Suppressor macrophage (primary cell): ENCODE measurements at places on chromosomes 11 and 22.

GRCh38 chr11:12233602-12233925, 123.2 kb downstream of the MICAL2 start:
- no peak for DNase-seq

DNA sequence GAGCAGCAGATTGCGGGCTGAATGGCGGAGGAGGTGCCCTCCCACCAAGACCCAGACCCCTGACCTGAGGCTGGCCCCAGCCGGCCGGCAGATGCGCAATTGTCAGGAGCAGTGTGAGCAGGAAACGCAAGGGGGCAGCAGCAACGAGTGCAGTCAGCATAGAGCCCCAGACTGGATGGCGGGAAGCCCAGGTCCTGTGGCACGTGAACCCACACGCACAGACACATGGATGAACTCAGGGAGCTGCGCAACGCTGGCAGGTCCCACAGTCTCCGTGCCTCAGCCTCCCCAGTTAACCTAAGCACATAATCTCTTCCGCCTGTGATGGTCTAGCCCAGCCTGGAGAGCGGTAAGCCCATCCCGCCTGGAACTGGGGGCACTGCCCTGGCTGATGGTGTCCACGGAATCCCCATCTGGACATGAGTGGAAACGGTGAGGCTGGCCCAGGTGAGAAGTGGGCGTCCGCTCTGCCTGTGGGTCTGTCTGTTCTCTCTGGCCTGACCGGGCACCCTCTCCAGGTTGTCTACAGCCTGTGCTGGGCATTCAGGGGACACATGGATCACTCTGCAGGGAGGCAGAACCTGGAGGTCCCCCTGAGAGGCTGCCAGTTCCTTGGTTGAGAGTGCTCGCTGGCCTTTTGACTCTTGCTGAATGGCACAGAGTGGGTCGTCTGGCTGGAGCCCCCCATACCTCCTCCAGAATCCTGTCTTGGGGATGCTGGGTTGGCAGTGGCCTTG, 626 bp upstream of the TBX10 start:
- peak; percentile 54 for DNase-seq

- DNase-seq, result no peak
Measured at GRCh38 chr11:44654596-44654995, 72.2 kb upstream of the TSPAN18 start.

DNA sequence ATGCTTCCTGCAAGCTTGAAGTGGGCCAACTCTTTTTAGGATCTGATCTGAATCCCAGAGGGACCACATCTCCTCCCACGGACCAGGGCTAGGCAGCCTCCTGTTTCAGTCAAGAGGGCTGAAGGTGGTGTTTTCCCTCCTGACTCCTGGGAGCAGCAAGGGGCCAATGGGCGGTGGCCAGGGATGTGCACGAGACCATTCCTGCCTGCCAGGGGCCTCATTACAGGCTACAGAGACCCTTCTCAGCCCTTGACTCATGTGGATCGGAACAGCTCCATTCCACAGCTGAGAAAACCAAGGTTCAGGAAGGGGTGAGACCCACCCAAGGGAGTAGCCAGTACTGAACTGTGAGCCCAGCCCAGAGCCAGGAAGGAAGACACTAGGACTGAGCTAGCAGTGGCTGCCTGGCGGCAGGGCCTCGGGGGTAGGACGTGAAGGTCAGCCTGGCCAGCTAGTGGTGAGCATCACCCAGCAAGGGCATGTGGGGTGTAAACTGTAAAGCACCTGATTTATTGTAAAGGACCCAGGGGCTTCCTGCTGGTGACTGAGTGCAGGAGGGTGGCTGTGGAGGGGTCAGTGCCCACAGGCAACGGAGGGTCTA, 3.4 kb upstream of the P2RY6 start:
- DNase-seq, result no peak

DNA sequence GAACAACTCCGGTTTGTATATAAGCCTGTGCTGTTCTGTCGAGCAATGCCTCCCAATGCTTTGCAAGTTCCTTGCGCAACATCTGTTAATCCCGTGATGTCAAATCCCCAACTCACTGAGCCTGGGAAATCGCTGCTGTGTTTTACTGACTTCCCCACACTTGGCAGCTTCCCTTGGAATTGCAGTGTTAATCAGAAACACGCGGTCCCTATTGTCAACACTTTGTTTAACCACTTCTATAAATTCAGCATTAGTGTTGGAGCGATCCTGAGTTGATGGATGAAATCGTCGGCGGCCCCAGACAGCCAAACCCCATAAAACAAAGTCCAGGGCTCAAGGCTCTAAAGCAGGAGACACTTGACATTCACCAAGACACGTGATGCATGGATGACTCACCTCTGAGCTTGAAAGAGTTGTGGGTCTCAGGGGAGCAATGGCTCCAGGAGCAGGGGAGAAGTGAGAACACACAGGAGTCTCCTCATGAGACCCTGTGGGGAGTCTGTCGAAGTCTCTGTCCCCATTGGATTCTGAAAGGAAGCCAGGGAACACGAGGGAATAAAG, 555.3 kb downstream of the MIAT start:
- DNase-seq, result peak; percentile 89

DNA sequence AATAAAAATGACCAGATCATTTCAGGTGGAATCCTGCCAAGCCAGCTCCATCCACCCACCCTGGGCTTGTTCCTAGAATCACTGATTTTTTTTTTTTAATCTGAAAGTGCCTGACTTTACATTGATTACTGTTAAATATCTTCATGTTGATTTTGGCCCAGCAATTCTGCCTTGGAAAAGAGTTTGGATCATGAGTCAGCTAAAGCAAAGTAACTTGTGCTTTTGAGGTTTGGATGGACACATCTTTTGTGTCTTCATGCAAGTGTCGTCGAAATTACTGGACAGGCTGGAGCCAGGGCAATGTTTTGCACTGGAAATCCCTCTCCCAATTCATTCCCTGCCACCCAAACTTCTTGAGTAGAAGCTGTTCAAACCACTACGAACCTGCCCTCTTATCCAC, 164.0 kb upstream of the SYT13 start:
- no peak for DNase-seq

DNA sequence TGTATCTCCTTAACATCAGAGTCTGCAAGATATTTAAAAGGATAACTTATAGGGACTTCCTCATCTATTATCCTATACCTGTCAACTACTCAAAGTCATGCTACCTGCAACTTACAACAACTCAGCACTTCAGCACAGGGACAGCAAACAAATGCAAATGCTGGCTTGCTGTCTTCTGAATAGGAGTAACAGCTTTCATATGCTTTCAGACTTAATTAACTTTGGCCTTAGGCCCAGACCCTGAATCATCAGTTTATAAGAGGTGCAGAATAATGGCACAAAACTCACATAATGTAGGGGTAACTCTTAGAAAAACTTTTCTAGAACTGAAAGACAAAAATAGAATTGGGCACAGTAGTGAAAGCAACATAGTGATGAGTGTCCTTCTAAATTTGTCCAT, 953.4 kb downstream of the DLG2 start:
- DNase-seq, result no peak

GRCh38 chr11:102807921-102808320, 10.0 kb upstream of the MMP1 start:
- DNase-seq, result peak; percentile 8

GRCh38 chr11:57354699-57355098, 16.5 kb downstream of the P2RX3 start:
- DNase-seq, result peak; percentile 77

- no peak for DNase-seq
Measured at GRCh38 chr11:118615282-118615975, 8.0 kb downstream of the PHLDB1 start.

- no peak for DNase-seq
Measured at GRCh38 chr11:128620309-128621100, 33.1 kb upstream of the ETS1 start.

- no peak for DNase-seq
Measured at GRCh38 chr11:65744699-65745042, 24.1 kb upstream of the RNASEH2C start.

DNA sequence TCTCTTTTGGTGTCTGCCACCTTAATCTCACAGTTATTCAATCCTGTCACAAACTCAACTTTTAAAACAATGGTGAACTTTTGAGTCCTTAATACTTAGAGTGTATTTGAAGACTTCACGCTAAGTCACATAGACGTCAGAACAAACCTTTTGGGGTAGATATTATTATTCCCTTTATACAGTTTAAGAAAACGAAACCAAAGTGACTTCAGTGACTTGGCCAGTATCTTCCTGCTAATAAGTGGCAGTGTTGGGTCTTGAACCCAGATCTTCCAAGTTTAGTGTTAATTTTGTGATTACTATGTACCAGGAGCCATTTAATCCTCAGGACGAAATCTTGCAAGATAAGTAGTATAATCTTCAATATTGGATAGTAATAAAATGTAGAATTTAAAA, 691 bp downstream of the CEP295 start:
- DNase-seq, result peak; percentile 16

DNA sequence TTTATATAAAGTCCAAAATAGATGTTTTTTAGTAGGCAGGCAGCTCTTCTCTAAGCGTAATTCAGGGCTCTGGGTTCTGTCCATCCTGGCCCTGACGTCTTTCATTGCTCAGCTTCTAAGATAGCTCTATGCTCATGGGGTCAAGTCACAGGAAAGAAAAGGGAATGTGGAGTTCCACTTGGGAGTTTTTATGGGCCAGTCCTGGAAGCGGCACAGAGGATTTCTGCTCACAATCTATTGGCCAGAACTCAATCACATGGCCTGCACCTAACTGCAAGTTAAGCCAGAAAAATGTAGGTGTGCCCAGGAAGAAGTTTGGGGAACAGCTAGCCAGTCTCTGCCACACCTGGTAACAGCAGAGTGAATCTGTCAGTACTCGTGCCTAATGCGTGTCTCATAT, 7.4 kb upstream of the ZBTB16 start:
- DNase-seq, result no peak

DNA sequence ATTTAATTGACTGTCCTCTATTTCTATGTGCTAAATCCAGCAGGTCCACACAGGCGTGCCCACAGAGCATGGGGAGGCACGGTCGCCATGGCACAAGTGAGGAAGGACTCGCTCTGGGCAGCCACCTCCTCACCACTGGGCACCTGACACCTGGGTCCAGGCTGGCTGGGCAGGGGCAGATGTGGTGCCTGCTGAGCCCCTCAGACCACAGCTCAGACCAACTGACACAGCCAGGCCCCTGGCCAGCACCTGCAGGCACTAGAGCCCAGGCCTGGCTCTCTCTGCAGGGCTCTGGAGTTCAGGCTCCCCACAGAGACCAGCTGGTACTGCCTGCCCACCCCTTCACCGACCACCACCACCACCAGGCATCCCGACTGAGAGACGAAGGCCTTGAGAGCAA, 27.9 kb downstream of the LINC01488 start:
- DNase-seq, result no peak

GRCh38 chr11:105840391-105840790, 181.6 kb downstream of the MSANTD4 start:
- DNase-seq, result no peak

DNA sequence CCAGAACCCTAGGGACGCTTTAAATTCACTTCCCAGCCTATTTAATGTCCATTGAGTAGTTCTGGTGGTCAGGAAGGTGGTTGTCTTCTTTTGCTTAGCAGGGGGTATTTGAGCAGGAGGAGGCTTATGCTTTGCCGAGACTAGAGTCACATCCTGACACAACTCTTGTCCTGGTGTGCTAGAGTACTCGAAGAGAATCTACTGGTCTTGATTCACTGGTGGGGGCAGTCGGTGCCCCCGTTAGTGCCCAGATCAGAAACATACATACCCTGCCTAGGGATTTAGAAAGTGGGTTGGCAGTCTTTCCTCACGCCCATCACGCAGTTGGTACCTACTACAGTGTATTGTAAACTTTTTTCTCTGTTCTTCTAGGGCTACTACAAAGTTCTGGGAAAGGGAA, 2.7 kb downstream of the RPL27A start:
- no peak for DNase-seq

DNA sequence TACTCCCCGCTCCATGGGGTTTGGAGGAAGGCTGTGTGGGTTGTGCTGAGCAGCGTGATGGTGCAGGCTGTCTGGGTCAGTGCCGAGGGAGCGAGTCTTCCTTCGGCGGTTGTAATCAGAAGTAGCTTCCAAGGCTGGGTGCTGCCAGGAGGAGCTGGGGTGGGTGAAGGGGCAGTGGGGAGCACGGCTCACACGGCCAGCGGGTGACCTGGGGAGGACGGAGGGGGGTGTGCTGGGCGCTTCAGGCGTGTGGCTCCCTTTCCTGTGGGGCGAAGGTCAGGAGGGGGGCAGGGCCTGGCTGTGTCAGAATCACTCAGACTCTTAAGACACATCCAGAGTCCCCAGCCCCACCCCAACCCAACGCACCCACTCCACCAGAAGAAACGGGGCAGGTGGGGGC, 60.2 kb downstream of the LRP5 start:
- DNase-seq, result no peak

- no peak for DNase-seq
Measured at GRCh38 chr11:3052567-3052966, 4.7 kb downstream of the CARS1 start.

- DNase-seq, result peak; percentile 74
Measured at GRCh38 chr22:33302049-33302545, 243.9 kb upstream of the SYN3 start.

- no peak for DNase-seq
Measured at GRCh38 chr22:46984751-46985506, 222.5 kb downstream of the TBC1D22A start.

GRCh38 chr11:108926841-108927577, 262.1 kb downstream of the DDX10 start:
- no peak for DNase-seq

DNA sequence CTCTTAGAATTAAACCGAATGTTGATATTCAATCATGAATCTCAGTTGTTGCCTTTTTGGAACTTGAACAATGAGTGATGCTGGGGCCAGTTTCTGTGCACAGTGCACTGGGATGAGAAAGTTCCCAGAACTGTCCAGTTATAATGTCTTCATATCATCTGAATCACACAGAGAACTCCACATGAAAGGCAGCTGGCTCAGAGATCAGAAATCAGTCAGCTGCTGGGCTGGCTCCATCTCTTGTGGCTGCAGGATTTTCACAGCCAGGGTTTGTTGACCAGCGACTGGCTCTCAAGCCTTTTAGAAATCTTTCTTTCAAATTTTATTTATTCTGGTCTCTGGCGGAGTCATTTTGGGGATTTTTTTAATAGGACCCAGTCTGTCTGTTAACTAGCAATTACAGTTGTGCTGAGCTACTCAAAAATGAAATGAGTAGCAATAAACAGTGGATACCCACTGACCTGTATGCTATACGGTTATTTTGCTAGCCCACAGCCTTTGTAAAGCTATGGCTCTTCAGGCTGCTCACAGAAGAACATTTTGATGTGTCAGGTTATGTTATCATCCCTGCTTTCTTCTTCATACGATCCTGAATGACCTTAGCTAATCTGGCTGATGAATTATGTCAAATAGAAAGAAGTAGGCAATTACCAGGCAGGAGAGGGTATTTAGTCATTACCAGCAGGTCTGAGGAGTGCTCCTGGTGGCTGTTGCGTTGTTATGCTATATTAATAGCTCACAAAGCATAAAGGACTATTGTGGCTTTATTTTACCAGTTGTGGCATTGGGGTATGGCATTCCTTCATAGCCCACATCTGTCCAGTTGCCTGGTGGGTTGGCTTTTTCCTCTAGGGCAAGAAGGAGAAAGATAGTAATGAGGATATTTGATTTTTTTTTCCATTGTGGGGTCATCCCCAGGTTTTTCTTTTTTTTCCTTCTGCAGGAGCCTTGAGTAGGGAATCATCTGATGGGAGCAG, 3.6 kb downstream of the FAT3 start:
- DNase-seq, result no peak
